CD4-positive, alpha-beta T cell (primary cell): ENCODE measurements at places on chromosomes 4 and X. TPM values are rescaled to one million over a fixed set of nuclear protein-coding genes. Genes with fewer than 3 reads are reported as not detected.

USP17L25 gene
- not detected for total RNA-seq

- no peak for DNase-seq
Measured at GRCh38 chrX:102063445-102064074, 61.9 kb upstream of the TCEAL2 start.

ARHGAP24 gene
- total RNA-seq = 0.53 TPM

NUDT10 gene
- total RNA-seq = not detected

ZFP92 gene
- 0.11 TPM for total RNA-seq

DNA sequence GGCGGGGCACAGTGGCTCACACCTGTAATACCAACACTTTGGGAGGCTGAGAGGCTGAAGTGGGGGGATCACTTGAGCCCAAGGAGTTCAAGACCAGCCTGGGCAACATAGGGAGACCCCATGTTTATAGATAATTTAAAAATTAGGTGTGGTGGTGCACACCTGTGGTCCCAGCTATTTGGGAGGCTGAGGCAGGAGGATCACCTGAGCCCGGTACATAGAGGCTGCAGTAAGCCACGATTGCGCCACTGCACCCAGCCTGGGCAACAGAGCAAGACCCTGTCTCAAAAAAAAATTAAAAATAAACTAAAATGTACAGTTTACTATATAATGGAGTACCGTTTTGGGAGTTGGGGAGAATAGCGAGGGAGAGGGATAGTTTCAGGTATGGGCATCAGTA lies 4.2 kb downstream of the STAG2 start:
- DNase-seq = no peak
